ENCODE measurements at places on chromosomes 1 and 21.

DNA sequence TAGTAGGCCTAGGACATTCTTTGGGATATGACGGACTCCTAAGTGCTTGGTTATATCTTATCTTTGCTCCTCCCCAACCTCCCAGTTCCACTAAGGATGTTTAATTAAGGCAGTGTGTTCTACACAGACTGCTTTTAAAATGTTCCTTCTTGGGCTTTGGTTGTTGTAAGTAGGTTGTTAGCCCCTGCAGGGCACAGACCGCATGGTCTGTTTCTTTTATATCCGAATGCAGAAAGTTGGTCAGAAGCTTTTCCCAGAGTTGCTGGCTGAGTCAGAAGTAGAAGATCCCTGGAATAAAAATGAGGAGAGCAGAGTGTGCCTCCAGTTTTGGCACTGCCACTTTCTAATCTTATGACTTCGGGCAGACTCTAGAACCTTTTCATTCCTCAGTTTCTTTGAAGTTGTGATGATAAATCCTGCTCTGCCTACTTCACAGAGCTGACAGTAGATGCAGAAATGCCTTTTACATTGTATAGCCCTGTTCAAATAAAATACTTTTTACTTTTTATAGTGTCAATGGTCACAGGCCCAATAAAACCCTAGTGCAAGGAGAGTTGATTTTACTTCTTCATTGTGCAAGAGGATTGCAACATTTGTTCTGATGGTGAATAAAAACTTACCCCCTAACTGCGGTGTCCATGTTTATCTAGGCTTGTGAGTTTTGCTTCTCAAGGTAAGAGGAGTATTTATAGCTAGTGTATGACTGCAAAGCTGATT is 18.4 kb downstream of the FMN2 start:
- DNase-seq: no peak
- H3K4me1 ChIP-seq: no peaks in the 10 kb centered on the region
- H3K27me3 ChIP-seq: no peaks in the 10 kb centered on the region
- H3K36me3 ChIP-seq: no peaks in the 10 kb centered on the region

GRCh38 chr21:45510466-45510955 is 31.7 kb downstream of the SLC19A1 start:
- no peak overlapping the region for H3K4me3 ChIP-seq
- H3K27me3 ChIP-seq: no peaks in the 10 kb centered on the region
- no peak overlapping the region for H3K27ac ChIP-seq
- H3K4me1 ChIP-seq: no peaks in the 10 kb centered on the region

- DNase-seq: no peak
- H3K4me1 ChIP-seq: no peaks in the 10 kb centered on the region
- no peak overlapping the region for H3K4me3 ChIP-seq
- H3K27ac ChIP-seq: no peak overlapping the region
- no peaks in the 10 kb centered on the region for H3K36me3 ChIP-seq
Observed at GRCh38 chr21:34279285-34279684, 84.5 kb upstream of the KCNE2 start.

- DNase-seq: no peak
- no peaks in the 10 kb centered on the region for H3K27me3 ChIP-seq
- H3K36me3 ChIP-seq: no peaks in the 10 kb centered on the region
- H3K4me1 ChIP-seq: no peaks in the 10 kb centered on the region
- no peak overlapping the region for H3K27ac ChIP-seq
- no peak overlapping the region for H3K4me3 ChIP-seq
Observed at GRCh38 chr1:21894034-21894881, 42.9 kb downstream of the HSPG2 start.

DNA sequence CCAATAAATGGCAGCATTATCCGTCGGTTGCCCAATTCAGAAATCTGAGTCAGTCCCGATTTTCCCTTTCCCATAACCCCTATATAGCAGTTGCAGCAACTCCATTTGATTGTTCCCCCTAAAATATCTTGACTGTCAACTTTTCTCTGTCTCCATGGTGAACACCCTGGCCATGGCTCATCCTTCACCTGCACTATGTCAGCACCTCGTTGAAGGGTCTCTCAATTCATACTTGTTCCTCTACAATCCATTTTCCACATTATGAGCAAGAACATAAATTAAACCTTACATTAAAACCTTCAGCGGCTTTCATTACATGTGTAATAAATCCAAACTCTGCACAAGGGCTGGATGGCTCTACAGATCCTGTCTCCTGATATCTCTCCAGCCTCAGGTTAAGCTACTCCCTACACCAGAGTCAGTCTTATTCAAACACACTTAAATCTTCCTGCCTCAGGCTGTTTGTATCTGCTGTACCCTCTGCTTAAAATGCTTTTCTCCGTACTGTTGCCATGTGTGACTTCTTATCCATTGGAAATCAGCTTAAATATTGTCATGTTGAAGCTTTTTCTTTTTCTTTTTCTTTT is 87.3 kb downstream of the BACH1 start:
- H3K36me3 ChIP-seq: no peaks in the 10 kb centered on the region
- H3K27ac ChIP-seq: no peak overlapping the region
- H3K27me3 ChIP-seq: no peaks in the 10 kb centered on the region
- DNase-seq: no peak
- H3K4me1 ChIP-seq: no peaks in the 10 kb centered on the region

DNA sequence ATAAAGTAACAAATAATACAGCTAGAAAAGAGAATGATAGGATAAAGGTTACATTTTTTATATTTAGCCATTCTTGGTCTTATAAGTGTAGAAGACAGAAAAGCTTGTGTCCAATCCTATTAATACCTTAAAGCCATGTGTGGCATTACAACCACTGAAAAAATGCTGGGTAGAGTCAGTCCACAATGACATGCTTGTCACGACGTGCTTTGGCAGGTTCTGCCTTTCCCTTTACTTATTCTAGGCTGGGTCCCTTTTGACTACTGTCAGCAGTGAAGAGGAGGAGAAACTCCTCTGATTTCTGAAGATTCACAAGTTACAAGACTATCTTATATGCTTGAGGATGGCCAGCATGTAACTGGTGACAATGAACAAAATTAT is 14.6 kb upstream of the AIM2 start:
- no peak overlapping the region for H3K4me3 ChIP-seq
- no peaks in the 10 kb centered on the region for H3K27me3 ChIP-seq
- H3K36me3 ChIP-seq: no peaks in the 10 kb centered on the region
- no peaks in the 10 kb centered on the region for H3K4me1 ChIP-seq
- no peak for DNase-seq

- peaks cover 12% of the 10 kb centered on the region for H3K4me1 ChIP-seq
- DNase-seq: no peak
- H3K4me3 ChIP-seq: peak overlapping the region; percentile 88
Observed at GRCh38 chr1:202806845-202807450, 1.3 kb downstream of the KDM5B start.

All from H1 (cell line).